ENCODE measurements at places on chromosomes 3 and 15.

DNA sequence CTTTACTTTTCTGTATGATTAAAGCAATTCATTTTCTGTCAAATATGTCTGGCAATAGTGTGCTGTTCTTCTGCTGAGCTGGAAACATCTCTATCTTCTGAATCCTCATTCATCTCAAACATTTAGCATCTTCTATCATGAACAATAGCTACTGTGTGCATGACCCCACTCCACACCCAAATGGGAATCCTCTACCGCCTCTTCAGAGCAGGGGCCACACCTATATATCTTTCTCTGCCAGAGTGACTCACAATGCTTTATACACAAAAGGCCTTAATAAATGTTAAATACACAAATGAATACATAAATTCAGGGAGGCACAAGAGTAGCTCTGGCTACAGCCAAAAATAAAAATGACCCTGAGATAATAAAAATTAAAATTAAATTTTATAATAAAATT, 8.0 kb downstream of the ALDH1A2 start:
- DNase-seq: no peak

- DNase-seq: no peak
These were observed 119.5 kb downstream of the TMEM108 start for GRCh38 chr3:133157716-133158115.

DNA sequence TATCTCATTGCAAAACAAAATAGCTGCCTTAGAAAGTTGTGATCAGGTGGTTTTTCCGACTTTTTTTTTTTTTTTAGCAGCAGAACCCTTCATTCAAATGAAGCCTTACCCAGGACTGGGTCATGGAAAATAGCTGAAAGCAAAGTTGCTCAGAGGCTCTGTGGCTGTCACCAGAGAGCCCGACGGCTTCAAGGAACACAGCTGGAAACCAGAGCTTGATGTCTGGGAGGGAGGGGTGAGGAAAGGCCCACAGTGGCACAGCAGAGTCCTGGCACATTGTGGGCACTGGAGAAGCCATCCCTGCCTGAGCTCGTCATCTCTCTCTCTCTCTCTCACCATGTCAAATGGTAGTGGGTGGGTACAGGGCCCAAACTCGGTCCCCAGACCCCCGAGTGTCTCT, 77.5 kb downstream of the RPN1 start:
- no peak for DNase-seq

DNA sequence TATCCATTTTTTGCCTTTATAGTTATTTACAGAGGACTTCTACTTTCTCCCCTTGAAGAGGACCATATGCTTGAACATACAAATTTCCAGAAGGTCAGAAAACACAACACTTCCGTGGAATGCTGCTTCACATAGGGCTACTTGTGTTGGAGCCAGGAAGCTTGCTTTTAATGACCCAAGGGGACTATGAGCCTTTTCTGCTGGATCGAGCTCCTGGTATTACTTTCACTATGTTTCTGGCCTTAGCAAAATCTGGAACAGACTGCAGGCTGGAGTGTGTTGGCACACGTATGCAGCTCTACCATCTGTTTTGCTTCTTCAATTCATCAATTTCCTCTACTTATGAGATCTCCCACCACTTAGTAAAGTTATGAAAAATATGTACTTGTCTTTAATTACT, 69.3 kb upstream of the CBLB start:
- no peak for DNase-seq

DNA sequence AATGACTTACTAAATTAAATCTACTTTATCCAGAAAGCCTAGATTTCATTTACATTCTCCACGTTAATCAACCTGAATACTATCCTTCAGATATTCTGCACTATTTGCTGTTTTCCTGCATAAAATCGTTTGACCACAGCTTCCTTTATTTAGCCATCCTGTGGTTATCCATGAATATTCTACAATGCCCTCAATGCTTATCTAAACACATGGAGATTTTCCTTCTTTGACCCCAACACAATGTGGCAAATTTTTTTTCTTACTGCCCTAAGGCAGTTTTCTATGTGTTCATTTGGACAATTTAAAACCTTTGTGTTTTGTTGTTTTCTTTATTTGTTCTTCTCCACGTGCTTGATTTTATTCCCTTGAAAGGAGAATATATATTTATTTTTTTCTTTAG, 495.5 kb upstream of the ROBO1 start:
- no peak for DNase-seq

DNA sequence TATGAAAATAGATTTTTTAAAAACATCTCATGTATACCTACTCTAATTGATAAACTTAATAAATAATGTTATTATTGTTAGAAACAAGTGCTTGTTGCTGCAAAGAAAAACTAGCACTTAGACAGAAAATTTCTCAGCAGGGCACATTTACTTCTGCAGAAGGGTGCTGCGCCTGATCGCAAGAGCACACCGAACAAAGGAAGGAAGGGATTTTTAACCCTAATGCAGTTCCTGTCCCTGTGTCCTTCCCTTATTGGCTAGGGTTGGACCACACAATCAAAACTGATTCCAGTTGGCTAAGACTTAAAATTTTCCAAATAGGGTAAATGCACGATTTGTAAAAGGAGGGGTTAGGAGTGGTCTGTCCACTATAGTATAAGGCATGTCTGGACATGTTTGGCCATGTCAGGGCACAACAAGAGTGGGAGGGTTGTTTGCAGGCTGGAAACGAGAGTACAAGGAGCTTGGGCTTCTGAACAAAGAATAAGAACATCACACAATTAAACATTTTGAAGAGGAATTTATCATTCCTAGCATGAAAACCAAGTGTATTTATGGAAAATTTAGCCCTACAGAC, 4.7 kb downstream of the DTWD1 start:
- DNase-seq: no peak

DNA sequence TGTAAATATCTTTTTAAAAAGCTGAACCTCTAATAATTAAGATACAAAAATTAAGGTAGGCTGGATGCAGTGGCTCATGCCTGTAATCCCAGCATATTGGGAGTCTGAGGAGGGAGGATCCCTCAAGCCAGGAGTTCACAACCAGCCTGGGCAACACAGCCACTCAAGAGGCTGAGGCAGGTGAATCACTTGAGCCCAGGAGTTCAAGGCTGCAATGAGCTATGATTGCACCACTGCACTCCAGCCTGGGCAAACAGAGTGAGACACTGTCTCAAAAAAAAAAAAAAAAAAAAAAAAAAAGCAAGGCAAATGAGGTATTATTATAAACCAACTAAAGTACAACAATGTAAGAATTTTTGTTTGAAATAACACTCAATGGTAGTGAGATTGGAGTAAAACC, 47.6 kb downstream of the EFHB start:
- no peak for DNase-seq
